ENCODE measurements at places on chromosomes 5 and 9. TPM values are rescaled to one million over a fixed set of nuclear protein-coding genes. Genes with fewer than 3 reads are reported as not detected.

FOXD4L4 gene
- total RNA-seq, result 0.25 TPM

MELK gene
- total RNA-seq, result 3.9 TPM

PIP5K1B gene
- total RNA-seq, result 4.9 TPM

SPINK5 gene
- 0.25 TPM for total RNA-seq

CANX gene
- total RNA-seq, result 289 TPM

SPARC gene
- total RNA-seq, result 124 TPM

CSF1R gene
- 6.4 TPM for total RNA-seq

GARIN3 gene
- not detected for total RNA-seq
